ENCODE measurements at places on chromosomes 5 and 9.
A peak's percentile ranks its signal among the peaks of the same experiment; 100 is the strongest.

DNA sequence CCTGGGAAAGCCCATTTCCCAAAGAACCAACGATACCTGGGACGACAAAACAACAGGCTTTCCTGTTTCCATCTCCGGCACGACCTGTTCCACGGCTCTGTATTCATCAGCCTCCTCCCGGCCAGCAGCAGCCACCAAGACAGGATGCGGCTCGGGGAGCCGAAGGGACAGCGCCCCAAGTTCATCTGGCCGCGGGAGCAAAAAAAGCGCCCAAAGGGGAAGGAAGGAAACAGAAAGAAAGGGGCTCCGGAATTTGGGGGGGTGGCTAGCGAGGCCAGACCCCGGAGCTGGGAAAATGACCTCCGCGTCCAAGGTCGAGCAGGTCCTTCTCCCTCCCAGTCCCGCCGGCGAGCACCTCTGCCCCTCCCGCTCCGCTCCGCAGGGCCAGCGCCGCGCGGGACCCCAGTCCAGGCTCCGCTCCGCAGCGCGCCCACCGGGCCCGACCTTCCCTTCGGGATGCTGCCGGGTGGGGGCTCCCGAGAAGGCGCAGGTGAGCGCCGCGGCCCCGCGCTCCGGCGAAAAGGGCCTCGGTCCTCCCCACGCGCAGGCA, 608 bp downstream of the ELOVL7 start:
- DNase-seq = no peak

GRCh38 chr5:66830636-66831035, 234.4 kb downstream of the MAST4 start:
- DNase-seq = no peak

DNA sequence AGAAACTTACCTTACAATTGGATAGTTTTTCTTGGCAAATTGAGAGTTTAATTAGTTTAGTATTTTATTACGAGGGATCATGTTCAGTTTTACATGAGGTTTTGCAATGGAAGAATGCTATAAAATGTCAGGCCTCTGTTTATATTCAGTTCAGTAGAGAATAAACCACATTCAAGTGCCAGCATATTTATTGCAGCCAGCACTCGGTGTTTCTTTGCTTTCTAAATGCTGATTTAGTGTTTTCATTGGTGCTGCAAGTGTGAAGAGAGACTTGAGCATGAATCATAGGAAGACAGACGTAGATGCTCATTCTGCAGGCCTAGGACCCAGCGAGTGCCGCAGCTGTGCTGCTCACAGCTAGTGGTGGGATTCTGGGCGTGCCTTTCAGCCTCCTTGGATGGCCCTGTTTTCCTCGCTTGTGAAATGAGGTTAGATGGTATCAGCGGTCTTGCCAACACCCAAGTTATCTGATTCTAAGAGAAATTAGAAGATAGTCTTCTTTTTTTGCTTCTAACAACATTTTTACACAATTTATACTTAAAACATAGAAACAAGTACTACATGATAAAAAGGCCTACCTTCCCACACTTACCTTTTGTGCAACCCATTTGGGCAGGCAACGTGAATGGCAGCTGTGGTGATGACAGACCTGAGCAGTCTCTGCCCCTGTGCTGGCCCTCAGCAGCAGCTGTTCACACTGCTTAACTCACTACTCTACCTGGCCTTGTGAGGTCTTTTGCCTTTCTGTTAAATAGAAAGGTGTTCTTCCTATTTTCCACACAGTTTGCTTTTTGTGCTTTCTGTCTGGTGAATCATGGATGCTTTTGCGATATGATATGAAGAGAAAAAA, 26.8 kb upstream of the TNFAIP8 start:
- DNase-seq = peak; percentile 46

GRCh38 chr9:91001146-91001611, 199.6 kb downstream of the SYK start:
- no peak for DNase-seq

GRCh38 chr9:128055344-128056040, 11.6 kb downstream of the NAIF1 start:
- DNase-seq = no peak

- DNase-seq = no peak
These were observed 53.8 kb upstream of the RANBP3L start for GRCh38 chr5:36355516-36355915.

GRCh38 chr5:175658299-175659145, 651 bp downstream of the HRH2 start:
- DNase-seq = no peak

DNA sequence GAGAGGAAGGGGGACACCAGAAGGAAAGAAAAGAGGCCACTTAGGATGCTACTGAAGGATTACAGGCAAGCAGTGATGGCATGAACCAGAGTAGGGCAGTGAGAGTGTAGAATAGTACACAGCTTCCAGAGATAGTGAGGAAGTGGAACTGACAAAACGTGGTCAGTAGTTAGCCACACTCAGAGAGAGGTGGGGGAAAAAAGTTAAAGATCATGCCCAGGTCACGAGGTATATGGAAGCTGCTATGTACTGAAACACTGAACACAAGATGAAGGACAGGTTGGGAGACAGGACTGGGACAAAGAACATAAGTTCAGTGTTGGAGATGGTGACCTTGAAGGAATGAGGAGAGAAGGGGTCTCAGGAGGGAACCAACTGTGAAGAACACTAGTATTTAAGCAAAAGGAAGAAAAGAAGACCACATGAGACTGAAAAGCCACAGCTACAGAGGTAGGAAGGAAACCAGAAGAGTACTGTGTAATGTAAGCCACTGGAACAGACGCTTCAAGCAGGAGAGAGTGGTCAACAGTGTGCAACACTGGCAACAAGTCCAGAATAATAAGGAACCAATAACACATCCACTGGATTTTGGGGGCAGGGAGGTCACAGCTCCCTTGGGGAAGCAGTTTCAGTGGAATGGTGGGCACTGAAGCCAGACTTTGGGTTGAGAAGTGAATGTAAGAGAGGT, 45.5 kb downstream of the ELL2 start:
- no peak for DNase-seq

GRCh38 chr9:104980039-104980654, 52.2 kb upstream of the ABCA1 start:
- no peak for DNase-seq

- no peak for DNase-seq
These were observed 51.5 kb downstream of the PPARGC1B start for GRCh38 chr5:149781612-149782011.

DNA sequence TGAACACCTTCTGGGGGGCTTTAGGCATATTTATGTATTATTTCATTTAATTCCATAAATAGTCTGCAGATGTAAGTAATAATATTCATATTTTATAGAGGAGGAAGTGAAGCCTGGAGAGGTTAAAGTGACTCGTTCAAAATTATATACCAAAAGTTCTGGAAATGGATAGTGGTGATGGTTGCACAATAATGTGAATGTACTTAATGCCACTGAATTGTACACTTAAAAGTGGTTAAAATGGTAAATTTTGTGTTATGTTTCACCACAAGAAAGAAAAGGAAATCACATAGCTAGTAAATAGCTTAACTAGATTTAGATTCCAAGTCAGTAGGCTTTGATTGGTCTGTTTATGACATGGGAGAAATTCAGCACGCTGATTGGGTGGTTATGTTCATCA, 13.0 kb upstream of the TMEFF1 start:
- no peak for DNase-seq

DNA sequence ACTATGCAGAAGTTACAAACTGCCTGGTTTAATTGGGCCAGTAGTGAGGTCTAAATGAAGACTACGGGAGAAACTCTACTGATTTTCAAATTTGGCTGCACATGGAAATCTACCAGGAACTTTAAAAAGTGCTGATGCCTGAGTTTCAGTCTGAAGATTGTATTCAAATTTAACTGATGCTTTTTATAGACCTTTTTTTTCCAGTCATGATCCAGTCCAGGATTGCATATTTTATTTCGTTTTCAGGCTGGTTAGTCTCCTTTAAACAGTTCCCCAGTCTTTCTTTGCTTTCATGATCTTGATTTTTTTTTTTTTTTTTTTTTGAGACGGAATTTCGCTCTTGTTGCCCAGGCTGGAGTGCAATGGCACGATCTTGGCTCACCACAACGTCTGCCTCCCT, 23.7 kb upstream of the SPZ1 start:
- DNase-seq = no peak

GRCh38 chr9:107112707-107113243, 170.3 kb upstream of the RAD23B start:
- DNase-seq = no peak

GRCh38 chr5:112758676-112759075, 21.0 kb downstream of the APC start:
- DNase-seq = no peak

DNA sequence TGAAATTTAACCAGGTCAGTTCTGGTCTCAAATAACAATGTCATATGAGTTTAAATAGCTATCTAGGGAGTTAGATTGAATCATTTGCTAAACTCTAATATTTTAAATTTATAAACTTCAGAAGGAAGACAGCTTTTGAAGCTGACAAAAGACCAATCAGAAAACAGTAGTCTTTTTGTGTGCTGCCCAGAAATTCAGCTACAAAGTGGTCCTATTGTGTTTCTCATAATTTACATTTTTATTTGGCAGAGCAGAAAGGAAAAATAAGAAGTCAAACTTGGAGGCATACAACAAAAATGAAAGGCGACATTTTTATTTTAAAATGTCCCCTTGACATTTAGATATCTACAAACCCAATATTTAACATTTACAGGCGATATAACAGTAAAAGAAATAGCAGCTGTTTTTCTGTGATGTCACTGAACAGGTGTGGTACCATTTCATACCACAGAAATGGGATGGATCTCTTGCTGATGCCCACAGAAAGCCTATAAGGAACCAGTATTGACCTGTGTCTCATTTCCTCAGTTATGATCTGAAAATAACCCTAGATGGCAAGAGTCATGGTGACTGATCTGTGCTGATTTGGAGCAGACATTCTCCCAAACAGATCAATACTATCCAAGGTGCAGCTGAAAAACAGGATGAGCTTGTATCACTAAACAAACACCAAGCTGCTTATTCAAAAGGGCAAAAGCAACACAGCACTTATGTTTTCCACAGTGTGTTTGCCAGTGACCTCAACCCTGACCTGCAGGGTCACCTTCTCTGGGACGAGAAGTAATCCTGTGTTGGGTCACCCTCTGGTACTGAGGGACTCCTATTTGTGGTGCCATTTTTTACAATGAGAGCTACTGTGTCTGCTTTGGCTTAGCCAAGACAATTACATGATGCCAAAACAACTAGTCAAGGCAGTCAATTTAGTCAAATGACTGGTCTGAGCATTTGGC, 3.6 kb upstream of the FST start:
- no peak for DNase-seq

DNA sequence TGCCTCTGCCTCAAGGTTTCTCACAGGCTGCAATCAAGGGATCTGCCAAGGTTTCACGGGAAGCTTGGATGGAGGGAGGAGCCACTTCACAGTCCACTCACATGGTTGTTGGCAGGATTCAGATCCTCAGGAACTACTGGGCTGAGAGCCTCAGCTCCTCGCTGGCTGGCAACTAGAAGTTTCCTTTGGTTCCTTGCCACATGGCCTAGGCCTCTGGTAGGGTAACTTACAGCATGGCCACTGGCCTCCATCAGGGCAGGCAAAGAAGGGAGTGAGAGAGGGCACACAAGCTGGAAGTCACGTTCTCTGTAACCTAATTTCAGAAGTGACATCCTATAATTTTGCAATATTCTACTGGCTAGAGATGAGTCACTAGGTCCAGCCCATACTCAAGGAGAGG, 32.2 kb downstream of the SPOCK1 start:
- DNase-seq = peak; percentile 29

GRCh38 chr9:7370381-7370780, 429.2 kb downstream of the DMAC1 start:
- no peak for DNase-seq

DNA sequence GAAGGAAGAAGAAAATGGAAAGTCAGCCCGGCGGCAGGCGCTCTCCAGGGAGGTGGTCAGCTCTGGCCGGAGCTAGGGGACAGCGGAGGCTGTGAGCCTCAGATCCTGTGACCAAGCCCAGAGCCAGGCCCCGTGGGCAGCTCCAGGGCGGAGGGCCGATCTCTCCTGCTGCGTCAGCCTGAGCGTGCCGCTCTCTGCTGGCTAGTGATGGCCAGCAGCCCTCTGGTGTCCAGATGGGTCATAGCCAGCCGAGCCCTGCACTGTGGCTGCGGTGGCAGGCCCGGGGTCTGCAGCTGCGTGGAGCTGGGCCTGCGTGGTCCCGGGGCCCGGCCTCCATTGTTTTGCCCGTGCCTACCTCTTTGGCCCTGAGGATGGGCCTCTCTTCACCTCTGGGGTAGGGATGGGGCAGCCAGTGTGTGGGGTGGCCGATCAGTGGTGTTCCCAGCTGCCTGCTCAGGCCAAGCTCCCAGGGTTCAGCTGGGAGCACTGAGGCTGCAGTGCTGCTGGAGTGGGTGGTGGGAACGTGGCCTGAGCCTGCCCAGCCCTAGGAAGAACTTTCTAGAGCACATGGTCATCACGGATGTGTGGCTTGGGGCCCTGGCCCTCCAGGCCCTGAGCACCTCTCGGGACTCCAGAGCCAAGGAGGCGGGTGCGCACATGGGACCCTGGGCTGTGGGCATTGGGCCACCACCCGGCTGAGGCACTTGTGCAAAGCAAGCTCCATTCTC, 17.1 kb upstream of the NRARP start:
- no peak for DNase-seq

DNA sequence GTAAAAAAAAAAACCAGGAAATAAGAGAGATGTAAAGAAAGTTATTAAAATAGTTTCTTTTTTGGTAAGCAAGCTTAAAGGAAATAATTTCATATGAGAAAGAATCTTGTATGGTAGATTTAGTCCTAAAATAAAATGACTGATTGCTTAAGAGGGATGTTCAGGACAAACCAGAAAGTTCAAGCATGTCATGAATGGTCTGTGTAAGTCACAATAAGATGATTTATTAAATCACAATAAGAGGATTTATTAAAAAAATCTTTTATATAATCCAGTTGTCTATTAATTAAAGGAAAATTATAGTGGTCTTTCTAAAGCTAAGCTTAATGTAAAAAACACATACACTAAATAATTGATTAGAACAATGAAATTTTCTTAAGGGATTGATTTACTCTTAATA, 91.8 kb upstream of the OR13F1 start:
- no peak for DNase-seq

GRCh38 chr9:132412089-132412488, 2.1 kb downstream of the CFAP77 start:
- no peak for DNase-seq

DNA sequence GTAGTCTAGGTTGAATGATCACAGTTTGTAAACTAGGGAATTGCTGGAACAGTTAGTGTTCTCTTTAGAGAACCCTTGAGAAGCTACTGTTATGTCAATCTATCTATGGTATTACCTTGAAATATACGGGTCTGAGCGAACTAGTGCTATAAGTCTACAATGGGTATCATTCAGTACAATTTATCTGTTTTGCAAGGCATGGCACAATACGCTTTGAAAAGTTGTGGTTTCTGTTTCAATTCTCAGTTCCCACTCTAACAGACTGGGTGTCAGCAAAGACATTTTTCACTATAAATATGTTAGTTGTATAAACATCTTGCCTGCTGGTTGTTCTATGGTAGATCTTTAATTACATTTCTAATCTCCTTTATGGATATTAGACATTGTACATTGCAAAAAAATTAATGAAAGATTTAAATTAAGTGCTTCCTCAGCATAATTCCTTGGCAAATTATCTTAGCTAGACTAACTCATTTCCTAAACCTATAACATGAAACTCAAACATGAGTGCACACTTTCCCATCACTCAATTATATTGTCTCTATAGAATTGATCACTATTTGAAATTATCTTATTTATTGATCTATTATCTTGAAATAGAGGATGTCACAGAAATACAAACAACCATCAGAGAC, 24.9 kb upstream of the SLCO6A1 start:
- no peak for DNase-seq

Measured in NCI-H446 treated with DMSO at 0.1 percent for 48 hours (cell line).